Stimulated activated CD8-positive, alpha-beta memory T cell treated with anti-CD3 and anti-CD28 coated beads, Interleukin-7, amount 100 ng/mL, for 1 hour (primary cell): ENCODE measurements at places on chromosomes 4 and X.
A peak's percentile ranks its signal among the peaks of the same experiment; 100 is the strongest.

DNA sequence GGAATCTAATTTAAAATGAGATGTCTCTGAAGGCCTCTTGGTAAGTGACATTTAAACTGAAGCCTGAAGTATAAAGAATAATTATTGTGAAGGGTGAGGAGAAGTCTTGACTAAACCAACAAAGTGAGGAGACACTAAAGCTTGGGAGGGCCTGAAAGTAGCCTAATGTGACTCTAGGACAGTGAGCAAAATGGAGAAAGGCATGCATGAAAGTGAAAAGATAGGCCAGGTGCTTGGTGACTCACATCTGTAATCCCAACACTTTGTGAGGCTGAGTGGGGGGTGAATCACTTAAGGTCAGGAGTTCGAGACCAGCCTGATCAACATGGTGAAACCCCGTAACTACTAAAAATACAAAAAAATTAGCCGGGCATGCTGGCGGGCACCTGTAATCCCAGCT, 46.9 kb upstream of the SMARCAD1 start:
- no peak for DNase-seq

DNA sequence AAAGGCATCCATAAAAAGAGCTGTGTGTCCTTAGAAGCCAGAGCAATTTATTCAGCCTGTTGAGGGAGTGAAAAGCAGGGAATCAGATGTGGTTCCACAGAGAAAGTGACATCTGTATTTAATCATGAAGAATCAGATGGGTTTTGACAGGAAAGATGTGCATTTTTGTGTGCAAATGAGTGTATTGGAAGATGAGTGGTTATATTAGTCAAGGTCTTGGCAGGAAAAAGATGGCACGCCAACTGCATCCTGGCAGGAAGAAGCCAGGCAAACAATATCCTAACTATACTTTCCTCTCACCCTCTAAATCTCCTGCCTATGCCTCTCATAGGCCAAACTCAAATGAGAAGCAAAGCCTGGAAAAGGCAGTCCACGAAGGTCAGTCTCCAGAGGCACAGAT, 59.1 kb downstream of the SCFD2 start:
- no peak for DNase-seq

DNA sequence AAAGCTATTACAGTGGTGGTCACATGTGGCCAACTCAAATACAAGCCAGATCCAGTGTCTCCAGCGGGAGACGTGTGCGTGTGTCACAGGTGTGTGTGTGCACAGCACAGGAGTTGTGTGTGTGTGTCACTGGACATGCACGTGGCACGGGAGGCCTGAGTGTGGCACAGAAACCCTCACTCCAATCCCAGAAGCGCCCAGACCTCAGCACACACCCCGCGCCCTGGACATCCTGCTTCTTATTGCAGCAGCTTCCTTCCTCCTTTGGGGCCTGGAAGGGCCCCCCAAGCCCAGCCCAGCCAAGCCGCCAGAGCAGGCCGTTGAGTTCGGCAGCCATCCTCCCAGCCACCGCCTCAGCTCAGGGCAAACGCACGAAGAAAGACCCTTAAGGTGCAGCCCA, 37.9 kb downstream of the ACOX3 start:
- no peak for DNase-seq

GRCh38 chr4:184473499-184474262, 669 bp downstream of the IRF2 start:
- DNase-seq, result peak; percentile 13
